IMR-90 (cell line): ENCODE measurements at places on chromosomes 6 and 20. TPM values are rescaled to one million over a fixed set of nuclear protein-coding genes. Genes with fewer than 3 reads are reported as not detected.

Gene TMEM244
- total RNA-seq = 0.28 and 0.36 TPM in 2 replicates

Gene PI16
- under 0.01 TPM in 1 of 2 replicates, not detected in the other for total RNA-seq

Gene MRPL14
- total RNA-seq = 43.7 and 52.8 TPM in 2 replicates

Gene OR2H1
- total RNA-seq = not detected in 2 replicates

Gene GINS1
- 6.6 and 12.2 TPM in 2 replicates for total RNA-seq

Gene HTR1E
- total RNA-seq = not detected in 2 replicates

Gene EYA2
- 2.3 and 2.5 TPM in 2 replicates for total RNA-seq

Gene HLA-DOA
- not detected in 2 replicates for total RNA-seq

Gene OOEP
- not detected in 2 replicates for total RNA-seq

Gene SMPDL3A
- total RNA-seq = 9.7 and 9.9 TPM in 2 replicates

Gene ENPP3
- under 0.01 TPM in 1 of 2 replicates, not detected in the other for total RNA-seq

Gene RIPOR2
- total RNA-seq = 0.83 and 1.1 TPM in 2 replicates

Gene HLA-DPA1
- not detected in 2 replicates for total RNA-seq

Gene SCUBE3
- total RNA-seq = 19.9 and 21.1 TPM in 2 replicates

Gene CCN5
- total RNA-seq = not detected in 2 replicates

Gene TSPYL4
- 22.0 and 23.1 TPM in 2 replicates for total RNA-seq

Gene SMPD2
- 8.3 and 9.0 TPM in 2 replicates for total RNA-seq

Gene LY86
- total RNA-seq = not detected in 2 replicates
